Activated CD4-positive, alpha-beta T cell treated with anti-CD3 and anti-CD28 coated beads for 4 hours (primary cell): ENCODE measurements at places on chromosomes 2 and 18.

DNA sequence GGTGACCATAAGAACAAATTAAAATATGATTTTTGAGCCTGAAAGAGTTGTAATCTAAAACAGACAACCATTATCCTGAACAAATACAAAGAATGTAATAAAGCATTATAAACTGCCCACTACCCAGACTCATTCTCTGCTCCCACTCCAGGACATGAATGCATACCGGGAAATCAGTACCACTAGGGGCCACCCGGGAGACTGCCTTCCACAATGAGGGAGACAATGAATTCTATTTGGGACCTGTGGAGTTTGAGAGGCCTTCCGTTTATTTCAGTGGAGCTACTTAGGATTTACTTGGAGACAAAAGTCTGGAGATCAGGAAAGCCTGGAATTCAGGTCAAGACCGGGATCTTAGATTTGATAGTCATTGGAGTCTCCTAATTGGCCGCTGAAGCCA, 50.0 kb downstream of the NAB1 start:
- no peak for DNase-seq

DNA sequence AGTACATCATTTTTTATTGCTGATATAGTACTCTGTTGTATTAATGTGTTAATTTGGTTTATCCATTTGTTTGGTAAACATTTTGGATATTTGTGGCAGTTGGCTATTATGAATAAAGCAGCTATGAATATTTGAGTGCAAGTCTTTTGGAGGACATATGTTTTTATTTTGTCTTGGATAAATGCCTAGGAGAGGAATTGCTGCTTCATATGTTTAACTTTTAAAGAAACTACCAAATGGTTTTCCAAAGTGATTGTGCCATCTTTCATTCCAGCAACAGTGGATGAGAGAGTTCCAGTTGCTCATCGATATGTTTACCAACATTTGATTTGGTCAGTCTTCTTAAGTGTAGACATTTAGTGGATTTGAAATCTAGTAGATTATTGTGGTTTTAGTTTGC, 51.8 kb downstream of the MERTK start:
- no peak for DNase-seq

DNA sequence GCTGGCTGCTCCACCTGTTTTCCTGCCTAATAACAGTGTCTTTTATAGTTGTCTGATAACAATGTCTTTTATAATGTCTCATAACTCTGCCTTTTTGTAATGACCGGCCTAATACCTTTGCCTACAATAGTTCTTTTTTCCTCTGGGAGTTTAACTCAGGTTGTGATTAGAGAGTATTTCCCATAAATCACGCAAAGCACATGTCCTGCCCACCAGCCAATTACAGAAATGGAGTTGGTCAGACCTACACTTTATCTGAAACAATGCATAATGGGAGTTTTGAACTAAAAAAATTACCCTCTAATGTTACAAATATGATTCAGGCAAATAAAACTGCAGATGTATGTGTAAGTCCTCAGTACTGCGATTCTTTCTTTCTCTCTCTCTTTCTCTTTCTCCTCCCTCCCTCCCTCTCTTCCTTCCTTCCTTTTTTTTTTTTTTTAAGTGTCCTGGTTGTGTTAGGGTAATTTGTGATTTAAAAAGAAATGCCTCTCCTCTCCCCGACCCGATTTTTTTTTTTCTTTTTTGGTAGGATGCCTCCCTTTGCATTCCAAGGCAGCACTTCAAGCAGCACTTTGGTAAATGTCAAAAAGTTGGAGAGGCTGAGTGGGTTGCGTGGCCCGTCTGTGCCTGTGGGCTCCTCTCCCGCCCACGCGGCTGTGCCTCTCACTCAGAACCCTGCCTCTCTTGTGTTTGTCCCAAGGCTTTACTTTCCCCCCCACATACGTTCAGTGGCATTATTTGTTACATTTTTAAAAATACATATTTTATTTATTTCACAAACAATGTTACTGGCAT, 147.3 kb downstream of the AGAP1 start:
- DNase-seq: no peak

DNA sequence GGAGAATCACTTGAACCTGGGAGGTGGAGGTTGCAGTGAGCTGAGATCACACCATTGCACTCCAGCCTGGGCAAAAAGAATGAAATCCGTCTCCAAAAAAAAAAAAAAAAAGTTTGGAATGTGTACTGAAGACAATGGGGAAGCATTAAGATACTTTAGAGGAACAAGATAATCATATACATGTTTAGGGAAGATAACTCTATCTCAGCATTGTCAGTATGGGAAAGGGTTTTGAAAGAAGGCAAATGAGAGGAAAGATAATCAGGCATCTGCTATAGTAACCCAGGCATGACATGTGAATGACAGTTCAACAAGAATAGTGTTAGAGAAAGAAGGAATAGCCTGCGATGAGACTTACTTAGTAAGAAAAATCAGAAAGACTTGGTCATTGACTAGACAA, 112.0 kb downstream of the ATAD2B start:
- DNase-seq: no peak

GRCh38 chr2:45681675-45682074, 30.2 kb downstream of the PRKCE start:
- no peak for DNase-seq

- DNase-seq: no peak
Measured at GRCh38 chr2:215881582-215881981, 131.8 kb downstream of the MREG start.

- no peak for DNase-seq
Measured at GRCh38 chr18:68769461-68769860, 28.4 kb upstream of the CCDC102B start.

- no peak for DNase-seq
Measured at GRCh38 chr2:194301946-194302345, 1355.1 kb upstream of the SLC39A10 start.

GRCh38 chr2:230938098-230938497, 13.1 kb upstream of the GPR55 start:
- no peak for DNase-seq

DNA sequence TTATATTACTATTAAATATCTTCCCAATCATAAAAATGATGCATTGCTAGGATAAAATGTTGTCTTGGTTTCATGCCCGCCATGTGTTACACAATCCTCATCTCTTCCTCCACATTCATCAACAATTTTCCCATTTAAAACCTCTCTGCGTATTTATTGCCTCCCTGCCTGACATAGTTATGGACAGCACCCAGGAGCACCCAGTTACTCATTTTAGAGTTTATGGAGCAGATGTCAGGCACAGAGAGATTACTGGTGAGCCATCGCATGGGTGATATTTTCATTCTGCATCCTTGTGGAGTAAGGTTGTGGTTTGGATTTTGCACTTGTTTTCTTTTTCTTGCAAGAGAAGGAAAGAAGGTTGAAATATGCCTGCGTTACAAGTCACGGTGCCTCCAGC, 116.7 kb upstream of the NPAS2 start:
- DNase-seq: no peak

- no peak for DNase-seq
Measured at GRCh38 chr2:98445177-98445682, 572 bp downstream of the INPP4A start.

- no peak for DNase-seq
Measured at GRCh38 chr2:121868652-121869051, 113.2 kb downstream of the TSN start.

DNA sequence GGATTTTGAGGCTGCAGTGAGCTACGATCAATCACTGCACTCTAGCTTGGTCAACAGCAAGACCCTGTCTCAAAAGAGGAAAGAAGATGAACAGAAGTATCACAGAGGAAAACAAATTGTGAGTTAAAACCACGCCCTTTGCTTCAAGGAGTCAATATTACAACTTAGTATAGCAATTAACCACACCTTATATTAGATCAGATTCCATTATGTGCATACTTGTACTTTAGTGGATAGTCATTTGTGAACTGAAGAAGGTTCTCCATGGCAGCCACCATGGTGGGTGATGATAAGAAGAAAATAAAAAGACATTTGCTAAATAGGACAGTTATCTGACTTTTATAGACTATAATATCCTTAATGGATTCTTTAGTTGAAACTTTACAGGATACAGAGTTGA, 72.3 kb upstream of the EFEMP1 start:
- no peak for DNase-seq

DNA sequence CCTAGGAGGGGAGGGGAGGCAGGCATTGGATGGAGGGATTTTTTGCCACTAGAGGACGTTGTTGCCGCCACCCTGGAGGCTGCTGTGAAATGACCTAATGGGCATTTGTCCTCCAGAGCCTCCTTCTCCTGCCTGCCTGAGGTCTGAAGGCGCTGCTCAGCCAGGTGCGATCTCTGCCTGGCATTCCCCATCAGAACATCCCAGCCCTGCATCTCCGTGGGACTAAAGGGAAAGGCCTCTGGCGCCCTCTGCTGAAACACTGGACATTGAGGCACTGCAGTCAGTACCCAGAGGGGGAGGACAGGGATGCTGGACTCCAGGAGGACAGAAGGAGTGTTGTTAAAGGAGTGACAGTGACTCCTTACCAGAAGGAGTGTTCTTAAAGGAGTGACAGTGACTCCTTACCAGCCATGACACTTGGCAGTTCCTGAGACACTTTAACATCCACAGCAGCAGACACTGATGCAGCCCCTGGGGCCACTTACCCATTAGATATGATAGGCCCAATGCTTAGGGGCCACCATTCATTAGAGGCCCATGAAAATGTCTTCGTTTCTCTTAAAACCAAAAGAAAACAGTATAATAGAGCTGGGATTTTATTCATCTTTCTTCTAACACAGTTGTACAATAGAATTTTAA, 17.0 kb downstream of the THNSL2 start:
- no peak for DNase-seq

DNA sequence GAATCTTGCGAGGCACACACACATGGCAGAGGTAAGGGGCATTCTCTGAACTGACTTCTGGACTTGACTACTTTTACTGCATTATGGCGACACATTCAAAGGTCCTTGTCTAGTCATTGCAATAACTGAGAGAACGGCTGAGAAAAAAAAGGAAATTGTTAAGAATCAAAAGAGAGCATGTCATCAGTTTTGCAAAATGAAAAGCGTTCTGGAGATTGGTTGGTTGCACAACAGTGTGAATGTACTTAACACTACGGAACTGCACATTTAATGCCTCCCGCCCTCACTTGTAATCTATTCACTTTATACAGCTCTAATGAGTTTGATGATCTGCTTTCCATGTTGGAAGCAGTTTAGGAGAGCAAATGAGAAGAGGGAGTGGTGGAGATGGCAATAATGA, 68.5 kb upstream of the NFU1 start:
- no peak for DNase-seq
